ENCODE measurements at places on chromosomes 5 and 9.

- DNase-seq = no peak
Measured at GRCh38 chr5:2006193-2006970, 123.7 kb upstream of the IRX4 start.

DNA sequence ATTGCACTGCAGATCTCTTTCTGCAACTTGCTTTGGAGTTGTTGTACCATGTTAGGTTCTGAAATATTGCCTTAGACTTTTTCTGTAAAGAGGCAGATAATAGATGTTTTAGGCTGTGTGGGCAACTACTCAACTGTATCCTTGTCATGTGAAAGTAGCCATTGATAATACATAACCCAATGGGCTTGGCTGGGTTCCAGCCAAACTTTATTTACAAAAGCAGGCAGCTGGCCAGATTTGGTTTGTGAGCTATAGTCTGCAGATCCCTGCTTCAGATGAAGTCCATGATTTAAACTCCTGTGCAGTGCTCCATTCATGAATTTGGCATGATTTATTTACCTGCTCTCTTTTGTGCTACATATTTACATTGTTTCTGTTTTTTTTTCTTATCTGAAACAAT lies 300.4 kb downstream of the IRX2 start:
- DNase-seq = no peak

- no peak for DNase-seq
Measured at GRCh38 chr9:137552022-137552768, 516 bp downstream of the MRPL41 start.

DNA sequence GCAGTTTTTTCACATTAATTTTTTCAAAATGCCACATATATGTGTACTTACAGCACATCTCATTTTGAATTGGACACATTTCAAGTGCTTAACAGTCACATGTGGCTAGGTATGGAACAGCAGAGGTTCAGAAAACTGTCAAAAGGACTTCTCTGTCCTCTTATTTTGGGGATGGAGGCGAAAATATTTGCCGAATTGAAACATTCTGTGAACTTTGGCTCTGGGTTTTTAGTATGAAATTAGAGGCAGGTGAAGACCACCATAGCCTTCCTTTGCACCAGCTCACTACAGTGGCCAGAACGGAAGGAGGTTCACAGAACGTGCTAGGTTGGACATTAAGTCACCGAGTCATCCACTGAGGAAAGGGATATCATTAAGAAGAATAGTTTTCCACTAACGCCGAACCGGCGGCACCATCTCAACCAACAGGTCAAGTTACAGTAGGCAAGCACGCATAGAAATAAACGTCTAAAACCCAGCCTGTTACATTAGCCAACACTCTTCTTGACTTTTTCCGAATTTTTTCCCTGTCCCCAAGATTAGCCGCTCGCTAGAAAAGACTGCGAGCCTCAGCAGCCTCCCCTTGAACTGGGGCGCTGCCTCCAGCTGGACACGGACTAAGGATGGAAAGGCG lies 1.8 kb upstream of the TLE4 start:
- no peak for DNase-seq

GRCh38 chr9:88974641-88975040 lies 16.6 kb upstream of the S1PR3 start:
- DNase-seq = no peak

GRCh38 chr5:120446901-120447300 lies 17.2 kb upstream of the PRR16 start:
- peak; percentile 55 for DNase-seq

DNA sequence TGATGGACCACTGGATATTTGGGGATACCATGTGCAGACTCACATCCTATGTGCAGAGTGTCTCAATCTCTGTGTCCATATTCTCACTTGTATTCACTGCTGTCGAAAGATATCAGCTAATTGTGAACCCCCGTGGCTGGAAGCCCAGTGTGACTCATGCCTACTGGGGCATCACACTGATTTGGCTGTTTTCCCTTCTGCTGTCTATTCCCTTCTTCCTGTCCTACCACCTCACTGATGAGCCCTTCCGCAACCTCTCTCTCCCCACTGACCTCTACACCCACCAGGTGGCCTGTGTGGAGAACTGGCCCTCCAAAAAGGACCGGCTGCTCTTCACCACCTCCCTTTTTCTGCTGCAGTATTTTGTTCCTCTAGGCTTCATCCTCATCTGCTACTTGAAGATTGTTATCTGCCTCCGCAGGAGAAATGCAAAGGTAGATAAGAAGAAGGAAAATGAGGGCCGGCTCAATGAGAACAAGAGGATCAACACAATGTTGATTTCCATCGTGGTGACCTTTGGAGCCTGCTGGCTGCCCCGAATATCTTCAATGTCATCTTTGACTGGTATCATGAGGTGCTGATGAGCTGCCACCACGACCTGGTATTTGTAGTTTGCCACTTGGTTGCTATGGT lies 54.5 kb upstream of the HNRNPA0 start:
- no peak for DNase-seq

- DNase-seq = no peak
Measured at GRCh38 chr9:133113949-133114885, 6.8 kb downstream of the RALGDS start.

GRCh38 chr5:176822041-176822792 lies 11.9 kb downstream of the UNC5A start:
- DNase-seq = no peak

GRCh38 chr9:86246752-86247161 lies 12.7 kb downstream of the C9orf153 start:
- no peak for DNase-seq

DNA sequence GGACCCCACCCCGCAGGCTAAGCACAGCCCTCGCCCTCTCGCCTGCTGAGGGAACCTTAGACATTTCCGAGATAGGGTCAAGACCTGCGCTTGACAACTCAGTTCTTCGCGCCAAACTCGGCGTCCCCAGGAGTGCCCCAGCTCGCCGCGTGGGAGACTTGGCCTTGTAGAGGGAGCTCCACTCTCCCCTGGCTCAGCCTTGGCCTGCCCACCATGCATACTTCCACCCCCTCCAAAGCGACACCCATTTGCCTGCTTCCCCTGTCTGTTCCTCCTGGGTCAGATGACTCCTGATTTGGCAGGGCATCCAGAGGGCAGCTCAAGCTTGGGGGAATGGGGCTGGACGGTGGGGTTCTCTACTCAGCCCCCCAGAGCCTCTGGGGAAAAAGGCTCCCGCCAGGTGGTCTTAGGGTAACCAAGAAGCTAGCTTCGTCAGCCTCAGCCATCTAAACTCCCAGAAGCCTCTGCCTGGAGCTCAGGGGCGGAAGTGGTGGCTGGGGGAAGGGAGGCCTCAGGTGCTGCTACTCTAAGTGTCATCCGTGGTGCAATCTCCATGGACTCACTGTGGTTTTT lies 560 bp downstream of the DOCK2 start:
- DNase-seq = no peak

DNA sequence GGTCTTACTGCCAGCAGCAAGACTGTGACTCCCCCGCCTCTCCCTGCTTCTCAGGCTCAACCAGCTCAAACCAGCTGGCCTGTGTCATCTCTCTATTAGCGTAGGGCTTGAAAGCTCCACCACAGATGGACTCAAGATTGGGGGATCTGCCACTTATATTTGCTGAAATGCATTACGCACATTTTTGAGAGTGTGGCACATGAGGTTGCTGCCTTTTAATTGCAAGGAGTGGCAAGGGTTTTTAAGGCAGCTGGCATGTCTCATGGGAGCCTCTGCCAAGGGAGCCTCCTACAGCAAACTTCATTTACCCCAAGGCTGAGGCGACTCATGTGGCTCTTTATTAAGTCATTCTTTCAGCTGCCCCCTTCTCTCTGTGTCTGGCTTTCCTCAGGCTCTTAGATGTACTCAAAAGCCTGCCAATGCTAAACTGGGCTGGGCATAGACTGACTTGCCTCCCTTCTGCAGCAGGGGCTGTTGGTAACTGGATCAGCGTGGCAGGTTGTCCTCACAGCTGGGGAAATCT lies 219.3 kb downstream of the SMARCA2 start:
- DNase-seq = no peak

- DNase-seq = peak; percentile 83
Measured at GRCh38 chr5:83827111-83827557, 106.5 kb upstream of the HAPLN1 start.

GRCh38 chr9:114303571-114303970 lies 19.3 kb upstream of the ORM1 start:
- DNase-seq = no peak

DNA sequence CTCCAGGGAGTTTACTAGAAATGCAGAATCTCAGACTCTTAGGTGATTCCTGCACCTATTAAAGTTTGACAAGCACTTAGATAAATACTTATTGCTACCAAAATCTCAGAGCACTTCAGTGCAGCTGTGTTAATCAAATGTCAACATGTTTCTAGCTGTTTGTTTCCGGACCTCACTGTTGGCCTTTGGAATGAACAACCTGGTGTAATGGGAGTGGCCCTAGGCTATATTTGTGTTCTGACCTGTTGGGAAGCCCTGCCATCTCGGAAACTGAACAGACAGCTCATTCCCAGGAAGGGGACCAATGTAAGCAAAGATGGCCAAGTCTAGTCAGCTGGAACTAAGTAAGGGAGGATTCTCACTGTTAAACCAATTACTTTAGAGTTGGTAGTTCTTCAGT lies 145.0 kb upstream of the SLC28A3 start:
- DNase-seq = no peak

DNA sequence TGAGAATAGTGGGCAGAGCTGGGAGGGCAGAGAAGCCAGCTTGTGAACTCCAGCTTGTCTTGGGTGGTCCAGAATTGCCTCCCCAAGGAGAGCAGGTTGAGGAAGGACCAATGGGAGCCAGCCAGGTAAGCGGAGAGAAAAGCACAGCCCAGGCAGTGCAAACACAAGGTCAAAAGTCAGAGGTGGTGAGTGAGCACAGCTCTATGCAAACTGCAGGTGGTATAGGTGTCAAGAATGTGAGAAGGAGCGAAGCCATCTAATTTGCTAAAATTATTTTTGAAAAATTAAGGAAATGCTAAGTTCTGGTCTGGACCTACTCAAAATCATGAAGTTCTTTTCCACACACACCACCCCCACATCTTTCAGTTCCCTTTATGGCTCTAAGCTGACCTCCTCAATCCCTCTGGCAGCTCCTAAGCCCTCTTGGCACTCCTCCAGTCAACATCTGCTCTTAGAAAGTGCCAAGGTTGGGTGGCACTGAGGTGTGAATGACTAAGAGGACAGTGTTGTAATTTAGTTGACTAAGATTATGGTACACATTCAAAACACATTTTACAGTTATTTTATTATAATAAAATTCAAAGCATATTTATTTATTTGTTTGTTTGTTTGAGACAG lies 6.6 kb upstream of the OTULINL start:
- no peak for DNase-seq

GRCh38 chr5:72209147-72210115 lies 102.2 kb downstream of the MAP1B start:
- no peak for DNase-seq

DNA sequence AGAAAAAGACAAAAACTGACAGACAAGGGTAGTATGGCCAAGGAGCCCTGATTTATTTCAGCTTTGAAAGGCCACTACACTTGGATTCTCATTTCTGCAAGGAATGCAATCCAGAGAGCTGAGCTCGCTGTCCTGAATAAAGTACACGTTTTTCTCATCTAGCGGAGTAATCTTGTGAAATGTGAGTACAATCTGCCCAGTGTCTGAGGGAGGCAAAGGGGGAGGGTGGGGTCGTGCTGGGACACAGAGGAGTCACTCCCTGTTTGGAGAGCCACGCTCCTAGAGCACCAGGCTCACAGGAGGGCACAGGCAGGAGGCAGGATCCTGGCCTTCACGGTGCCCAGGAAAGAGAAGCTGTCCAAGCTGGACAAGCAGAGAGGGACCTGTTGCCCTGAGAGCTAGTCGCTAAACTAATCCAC lies 51.0 kb upstream of the IFNK start:
- DNase-seq = no peak

DNA sequence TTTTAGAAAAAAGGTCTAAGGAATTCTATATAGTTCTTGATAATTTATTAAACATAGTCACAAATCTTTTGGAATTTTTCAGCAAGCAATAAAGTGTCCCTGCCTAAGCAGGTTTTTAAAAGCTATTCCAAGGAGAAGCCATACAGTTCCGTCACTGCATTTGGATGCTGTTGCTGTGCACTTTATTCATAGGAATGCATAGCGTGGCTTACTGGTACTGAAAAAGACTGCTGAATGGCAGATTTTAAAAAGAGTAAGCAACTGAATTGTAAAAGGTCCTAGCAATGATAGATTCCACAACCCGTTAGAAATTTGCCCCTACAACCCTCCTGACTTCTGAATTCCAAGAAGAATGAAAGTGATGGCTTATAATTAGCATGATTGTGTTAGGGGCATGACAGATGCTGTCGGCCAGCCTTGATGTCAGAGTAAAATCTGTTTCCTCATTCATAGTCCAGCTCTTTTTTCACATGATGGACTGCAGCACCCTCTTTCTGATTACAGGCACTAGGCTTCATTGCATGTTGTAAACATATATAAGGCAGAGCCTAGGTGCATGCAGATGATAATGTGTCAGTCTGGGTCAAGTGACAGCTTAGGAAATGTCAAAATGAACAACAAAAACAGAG lies 227.0 kb downstream of the PDE4D start:
- no peak for DNase-seq

- no peak for DNase-seq
Measured at GRCh38 chr9:70485273-70485858, 70.9 kb upstream of the KLF9 start.

DNA sequence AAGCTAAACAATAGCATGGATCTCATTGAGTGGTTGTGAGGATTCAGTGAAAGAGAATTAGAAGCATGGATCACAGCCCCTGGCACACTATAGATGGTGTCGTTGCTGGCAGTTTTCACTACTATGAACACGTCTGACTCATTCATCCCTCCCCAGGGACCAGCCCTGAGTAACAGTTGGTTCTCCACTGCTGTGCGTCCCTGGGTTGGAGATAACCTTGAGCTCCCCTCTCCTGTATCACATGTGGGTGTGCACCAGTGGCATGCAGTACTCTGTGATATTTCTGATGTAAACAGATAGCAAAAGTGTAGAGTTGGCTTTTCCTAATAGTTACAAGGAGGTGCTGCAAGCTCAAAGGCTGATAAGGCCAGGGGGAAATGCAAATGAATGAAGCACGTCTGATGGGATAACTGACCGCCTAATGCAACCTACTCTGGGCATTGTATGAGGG lies 8.8 kb upstream of the LCP2 start:
- DNase-seq = peak; percentile 16
